ENCODE measurements at places on chromosomes 5 and 9. TPM values are rescaled to one million over a fixed set of nuclear protein-coding genes. Genes with fewer than 3 reads are reported as not detected.

DNA sequence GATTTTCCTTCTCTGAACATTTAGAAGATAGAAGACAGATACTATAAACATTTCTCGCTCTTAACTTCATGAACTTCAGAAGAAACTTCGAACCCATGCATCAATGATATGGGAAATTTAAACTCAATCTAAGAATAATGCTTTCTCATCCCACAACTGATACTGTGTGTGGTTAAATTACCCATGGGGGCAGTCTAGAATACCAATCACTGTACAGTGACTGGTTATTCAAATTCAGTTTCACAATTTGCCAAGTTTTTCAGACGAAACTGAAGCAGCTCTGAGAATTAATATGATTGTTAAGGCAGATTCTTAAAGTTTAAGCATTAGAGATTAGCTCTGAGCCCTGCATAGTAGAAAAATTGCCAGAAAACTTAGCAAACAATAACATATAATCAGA lies 431.0 kb downstream of the SH3GL2 start:
- no peaks in the 10 kb centered on the region for H3K36me3 ChIP-seq
- DNase-seq, result no peak
- H3K27ac ChIP-seq, result no peak overlapping the region

Gene WDR31
- polyA plus RNA-seq, result 0.32 TPM

- no peak overlapping the region for H3K27ac ChIP-seq
- no peaks in the 10 kb centered on the region for H3K4me1 ChIP-seq
- no peak overlapping the region for H3K4me3 ChIP-seq
Measured at GRCh38 chr9:91690540-91691249, 259.3 kb downstream of the ROR2 start.

GRCh38 chr5:74408150-74409043 lies 232.1 kb downstream of the ENC1 start:
- H3K4me1 ChIP-seq, result no peaks in the 10 kb centered on the region
- H3K36me3 ChIP-seq, result no peaks in the 10 kb centered on the region
- H3K27me3 ChIP-seq, result peaks cover 3% of the 10 kb centered on the region
- no peak overlapping the region for H3K27ac ChIP-seq
- no peak overlapping the region for H3K4me3 ChIP-seq
- DNase-seq, result no peak

Gene MGAT4B
- polyA plus RNA-seq, result 15.4 TPM

Gene IFNA17
- polyA plus RNA-seq, result not detected

GRCh38 chr9:124126648-124127646 lies 115.4 kb downstream of the LHX2 start:
- DNase-seq, result peak; percentile 70
- H3K27ac ChIP-seq, result no peak overlapping the region
- no peaks in the 10 kb centered on the region for H3K36me3 ChIP-seq
- peaks cover 5% of the 10 kb centered on the region for H3K4me1 ChIP-seq
- no peaks in the 10 kb centered on the region for H3K27me3 ChIP-seq
- no peak overlapping the region for H3K4me3 ChIP-seq

- H3K4me1 ChIP-seq, result no peaks in the 10 kb centered on the region
- no peak for DNase-seq
- H3K4me3 ChIP-seq, result no peak overlapping the region
- H3K36me3 ChIP-seq, result no peaks in the 10 kb centered on the region
Measured at GRCh38 chr5:4513381-4513780, 626.7 kb upstream of the ADAMTS16 start.

Gene GSN
- 5.2 TPM for polyA plus RNA-seq

- H3K4me3 ChIP-seq, result no peak overlapping the region
- DNase-seq, result no peak
- H3K27ac ChIP-seq, result no peak overlapping the region
- peaks cover 8% of the 10 kb centered on the region for H3K4me1 ChIP-seq
- H3K27me3 ChIP-seq, result no peaks in the 10 kb centered on the region
- no peaks in the 10 kb centered on the region for H3K36me3 ChIP-seq
Measured at GRCh38 chr5:67244345-67244793, 47.8 kb upstream of the CD180 start.

GRCh38 chr9:88746743-88747398 lies 211.9 kb downstream of the NXNL2 start:
- no peak overlapping the region for H3K27ac ChIP-seq
- H3K27me3 ChIP-seq, result no peaks in the 10 kb centered on the region
- DNase-seq, result no peak

- no peaks in the 10 kb centered on the region for H3K4me1 ChIP-seq
- H3K27me3 ChIP-seq, result no peaks in the 10 kb centered on the region
- no peak for DNase-seq
- H3K4me3 ChIP-seq, result no peak overlapping the region
- H3K27ac ChIP-seq, result no peak overlapping the region
Measured at GRCh38 chr9:22342491-22343217, 104.0 kb upstream of the DMRTA1 start.

- H3K27me3 ChIP-seq, result no peaks in the 10 kb centered on the region
- DNase-seq, result no peak
- H3K4me1 ChIP-seq, result no peaks in the 10 kb centered on the region
- H3K4me3 ChIP-seq, result no peak overlapping the region
- H3K27ac ChIP-seq, result no peak overlapping the region
Measured at GRCh38 chr5:27598576-27598975, 560.2 kb upstream of the CDH9 start.

DNA sequence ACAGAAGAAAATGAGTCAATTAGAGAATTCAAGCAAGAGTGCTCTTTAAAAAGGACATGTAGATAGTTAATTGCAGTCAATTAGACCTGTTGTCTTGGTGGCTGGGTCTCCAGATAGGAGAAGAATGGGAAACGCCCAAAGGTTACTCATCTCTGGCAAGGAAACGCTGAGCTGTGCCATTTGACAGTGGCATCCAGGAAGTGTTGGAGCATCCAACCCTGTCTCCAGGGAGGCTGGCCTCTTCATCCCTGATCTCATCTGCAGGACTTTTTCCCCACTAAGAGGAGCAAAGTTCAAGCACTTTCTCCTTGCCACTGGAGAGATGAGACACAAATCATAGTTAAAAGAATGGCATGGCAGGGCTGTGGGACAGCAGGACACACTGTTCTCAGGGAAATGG lies 111.7 kb upstream of the MSX2 start:
- no peak for DNase-seq
- H3K27ac ChIP-seq, result no peak overlapping the region
- H3K36me3 ChIP-seq, result no peaks in the 10 kb centered on the region
- H3K27me3 ChIP-seq, result no peaks in the 10 kb centered on the region
- no peak overlapping the region for H3K4me3 ChIP-seq

Gene TMOD1
- polyA plus RNA-seq, result 11.0 TPM

GRCh38 chr5:39523821-39524220 lies 99.0 kb upstream of the DAB2 start:
- no peak overlapping the region for H3K27ac ChIP-seq
- no peaks in the 10 kb centered on the region for H3K36me3 ChIP-seq
- no peak for DNase-seq
- H3K4me1 ChIP-seq, result no peaks in the 10 kb centered on the region
- H3K27me3 ChIP-seq, result peaks cover 8% of the 10 kb centered on the region

- no peaks in the 10 kb centered on the region for H3K27me3 ChIP-seq
- no peak for DNase-seq
- H3K4me3 ChIP-seq, result no peak overlapping the region
- no peaks in the 10 kb centered on the region for H3K36me3 ChIP-seq
Measured at GRCh38 chr5:172564188-172564587, 76.9 kb upstream of the NEURL1B start.

- no peaks in the 10 kb centered on the region for H3K27me3 ChIP-seq
- DNase-seq, result no peak
- H3K4me1 ChIP-seq, result no peaks in the 10 kb centered on the region
- no peaks in the 10 kb centered on the region for H3K36me3 ChIP-seq
- H3K4me3 ChIP-seq, result no peak overlapping the region
- no peak overlapping the region for H3K27ac ChIP-seq
Measured at GRCh38 chr9:1513105-1513504, 462.9 kb downstream of the DMRT2 start.

- peaks cover 24% of the 10 kb centered on the region for H3K36me3 ChIP-seq
- no peak for DNase-seq
- H3K4me1 ChIP-seq, result peaks cover 18% of the 10 kb centered on the region
Measured at GRCh38 chr5:443239-444151, 519 bp downstream of the EXOC3 start.

DNA sequence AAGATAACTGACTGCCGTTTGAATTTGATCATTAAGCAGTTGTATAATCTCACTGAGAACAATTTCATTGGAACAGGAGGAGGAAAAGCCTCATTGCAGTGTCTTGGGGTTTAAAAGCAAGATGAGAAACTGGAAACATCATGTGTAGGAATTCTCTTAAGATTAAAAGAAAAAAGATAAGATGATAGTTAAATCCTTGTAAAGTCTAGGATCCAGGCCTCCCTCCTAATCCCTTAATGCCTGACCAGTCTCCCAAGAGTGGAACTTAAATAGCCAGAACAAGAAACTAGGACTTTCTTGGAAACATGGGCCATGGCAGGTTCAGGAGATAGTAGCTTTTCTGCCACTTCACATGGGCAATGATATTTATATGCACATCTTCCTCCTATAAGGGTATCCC lies 37.0 kb upstream of the LRRC19 start:
- DNase-seq, result no peak
- H3K4me3 ChIP-seq, result no peak overlapping the region
- no peaks in the 10 kb centered on the region for H3K36me3 ChIP-seq
- no peaks in the 10 kb centered on the region for H3K27me3 ChIP-seq

GRCh38 chr9:137304383-137305059 lies 2.5 kb upstream of the NRARP start:
- H3K4me3 ChIP-seq, result no peak overlapping the region
- H3K36me3 ChIP-seq, result no peaks in the 10 kb centered on the region
- H3K27ac ChIP-seq, result no peak overlapping the region
- peaks cover 42% of the 10 kb centered on the region for H3K4me1 ChIP-seq
- peaks cover 3% of the 10 kb centered on the region for H3K27me3 ChIP-seq

DNA sequence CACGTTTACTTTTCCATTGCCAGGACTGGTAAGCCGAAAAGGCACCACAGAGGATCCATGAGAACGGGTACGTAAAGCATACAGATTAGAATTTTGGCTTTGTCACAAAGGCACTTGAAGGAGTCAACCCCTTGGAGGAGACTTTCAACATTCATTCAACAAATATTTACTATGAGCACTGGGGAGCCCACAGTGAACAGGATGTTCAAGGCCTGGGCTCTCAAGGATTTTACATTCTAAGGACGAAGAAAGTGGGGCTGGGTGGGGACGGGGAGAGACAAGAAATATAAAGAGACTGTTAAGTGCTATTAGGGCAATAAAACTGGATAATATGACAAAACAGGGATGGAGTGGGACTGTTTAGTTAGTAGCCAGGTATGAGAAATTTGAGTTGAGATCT lies 66.0 kb downstream of the KLF4 start:
- no peaks in the 10 kb centered on the region for H3K36me3 ChIP-seq
- H3K27ac ChIP-seq, result no peak overlapping the region
- H3K4me3 ChIP-seq, result no peak overlapping the region
- DNase-seq, result no peak

Gene OMD
- not detected for polyA plus RNA-seq

GRCh38 chr5:132003170-132003744 lies 8.2 kb downstream of the ACSL6 start:
- H3K36me3 ChIP-seq, result no peaks in the 10 kb centered on the region
- DNase-seq, result no peak
- H3K27me3 ChIP-seq, result no peaks in the 10 kb centered on the region
- H3K4me3 ChIP-seq, result no peak overlapping the region
- H3K4me1 ChIP-seq, result peaks cover 19% of the 10 kb centered on the region

DNA sequence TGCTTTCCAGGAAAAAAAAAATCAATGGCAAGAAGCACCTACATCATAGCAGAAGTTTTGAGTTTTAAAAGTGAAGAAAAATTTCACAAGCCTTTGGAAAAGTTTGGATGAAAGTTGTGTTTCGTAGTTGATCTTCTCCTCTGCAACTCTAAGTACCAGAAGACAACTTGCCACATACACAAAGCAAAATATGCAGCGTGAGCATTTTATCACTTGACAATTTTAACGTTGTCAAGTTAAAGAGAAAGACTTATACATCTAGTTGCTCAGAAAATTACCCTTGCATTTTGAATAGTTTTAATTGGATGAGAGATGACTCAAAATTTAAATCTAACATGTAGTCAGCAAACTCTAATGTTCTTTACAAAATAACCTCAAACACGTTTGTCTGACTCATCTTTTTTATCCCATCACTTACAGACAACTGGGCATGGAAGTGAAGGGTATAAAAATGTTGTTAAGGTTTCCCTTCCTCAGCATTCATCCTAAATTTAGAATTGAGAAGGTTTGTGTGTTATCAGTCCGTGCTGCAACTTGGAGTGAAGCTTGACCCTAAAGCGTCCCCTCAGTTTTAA lies 213.4 kb downstream of the MARCHF11 start:
- H3K27me3 ChIP-seq, result no peaks in the 10 kb centered on the region
- H3K4me3 ChIP-seq, result no peak overlapping the region
- no peaks in the 10 kb centered on the region for H3K4me1 ChIP-seq
- H3K36me3 ChIP-seq, result no peaks in the 10 kb centered on the region
- H3K27ac ChIP-seq, result no peak overlapping the region

DNA sequence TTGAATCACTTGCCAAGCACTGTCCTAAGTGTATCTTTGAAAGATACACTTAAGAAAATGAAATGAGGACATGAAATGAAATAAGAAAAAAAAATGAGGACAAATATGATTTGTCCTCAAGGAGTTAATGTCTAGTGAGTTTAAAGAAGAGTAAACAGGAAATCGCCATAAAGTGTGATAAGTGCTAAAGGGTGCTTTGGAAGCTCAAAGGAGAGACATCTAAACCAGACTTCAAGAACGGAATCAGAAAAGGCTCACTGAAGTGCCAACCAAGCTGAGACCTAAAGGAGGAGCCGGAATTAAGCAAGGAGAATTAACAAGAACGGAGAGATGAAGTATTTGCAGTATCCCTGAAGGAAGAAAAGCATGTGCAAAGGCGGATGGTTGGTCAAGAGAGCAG lies 200.8 kb downstream of the CWC27 start:
- H3K27me3 ChIP-seq, result no peaks in the 10 kb centered on the region
- no peak overlapping the region for H3K4me3 ChIP-seq
- no peak overlapping the region for H3K27ac ChIP-seq
- no peaks in the 10 kb centered on the region for H3K4me1 ChIP-seq
- DNase-seq, result no peak
- H3K36me3 ChIP-seq, result peaks cover 14% of the 10 kb centered on the region

- H3K27me3 ChIP-seq, result peaks cover 14% of the 10 kb centered on the region
- H3K36me3 ChIP-seq, result no peaks in the 10 kb centered on the region
- DNase-seq, result no peak
- no peak overlapping the region for H3K27ac ChIP-seq
Measured at GRCh38 chr5:36842087-36842486, 34.5 kb upstream of the NIPBL start.

Gene NANS
- 34.4 TPM for polyA plus RNA-seq

DNA sequence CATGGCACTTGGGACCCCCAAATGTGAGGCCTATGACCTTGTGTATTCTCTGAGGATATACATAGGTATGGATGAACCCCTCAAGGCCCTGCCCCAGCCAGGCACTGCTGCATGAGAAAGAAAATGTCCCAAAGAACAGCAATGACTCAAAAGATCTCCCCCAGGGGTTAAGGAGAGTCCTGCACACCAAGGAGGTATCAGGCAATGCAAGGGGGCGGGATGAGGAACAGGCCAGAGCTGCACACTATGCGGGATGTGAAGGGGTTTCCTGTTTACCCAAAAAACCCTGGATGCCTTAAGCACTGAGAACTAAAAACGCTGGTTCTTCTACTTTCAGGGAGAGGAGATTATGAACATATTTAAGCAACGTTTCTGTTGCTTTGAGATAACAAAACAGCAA lies 3.4 kb downstream of the RAPGEF1 start:
- H3K4me3 ChIP-seq, result peak overlapping the region; percentile 56
- no peaks in the 10 kb centered on the region for H3K36me3 ChIP-seq
- no peaks in the 10 kb centered on the region for H3K27me3 ChIP-seq

Gene PIP5K1B
- 0.48 TPM for polyA plus RNA-seq

- no peaks in the 10 kb centered on the region for H3K36me3 ChIP-seq
- no peaks in the 10 kb centered on the region for H3K27me3 ChIP-seq
- H3K4me3 ChIP-seq, result no peak overlapping the region
Measured at GRCh38 chr5:23579566-23579965, 72.2 kb downstream of the PRDM9 start.

- no peaks in the 10 kb centered on the region for H3K4me1 ChIP-seq
- H3K36me3 ChIP-seq, result no peaks in the 10 kb centered on the region
- H3K27ac ChIP-seq, result no peak overlapping the region
- no peak overlapping the region for H3K4me3 ChIP-seq
Measured at GRCh38 chr5:153702265-153702664, 211.8 kb downstream of the GRIA1 start.
